ENCODE measurements at places on chromosomes 6 and 20.

- no peaks in the 10 kb centered on the region for H3K36me3 ChIP-seq
- H3K4me1 ChIP-seq = peaks cover 4% of the 10 kb centered on the region
- H3K4me3 ChIP-seq = no peak overlapping the region
- no peaks in the 10 kb centered on the region for H3K27me3 ChIP-seq
- H3K27ac ChIP-seq = no peak overlapping the region
These were observed 91.9 kb downstream of the FOXF2 start for GRCh38 chr6:1481286-1481685.

DNA sequence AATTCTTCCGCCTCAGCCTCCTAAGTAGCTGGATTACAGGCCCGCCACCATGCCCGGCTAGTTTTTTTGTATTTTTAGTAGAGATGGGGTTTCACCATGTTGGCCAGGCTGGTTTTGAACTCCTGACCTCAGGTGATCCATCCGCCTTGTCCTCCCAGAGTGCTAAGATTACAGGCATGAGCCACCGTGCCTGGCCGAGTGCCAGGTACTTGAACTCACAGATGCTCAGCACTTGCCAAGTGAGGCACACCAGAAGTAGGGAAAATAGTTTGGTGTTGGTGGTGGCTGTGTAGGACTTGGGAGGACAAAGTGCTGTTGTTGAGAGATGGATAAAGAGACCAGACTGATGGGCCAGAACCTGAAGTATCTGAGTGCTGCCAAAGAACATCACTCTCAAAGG is 40.0 kb upstream of the MBOAT1 start:
- no peak overlapping the region for H3K27ac ChIP-seq
- no peaks in the 10 kb centered on the region for H3K4me1 ChIP-seq
- no peak for DNase-seq

- H3K27me3 ChIP-seq = no peaks in the 10 kb centered on the region
- H3K4me1 ChIP-seq = no peaks in the 10 kb centered on the region
- no peak for DNase-seq
- H3K27ac ChIP-seq = no peak overlapping the region
- no peaks in the 10 kb centered on the region for H3K36me3 ChIP-seq
These were observed 110.6 kb upstream of the GLP1R start for GRCh38 chr6:38937839-38938613.

- H3K27ac ChIP-seq = no peak overlapping the region
- no peaks in the 10 kb centered on the region for H3K36me3 ChIP-seq
- no peak overlapping the region for H3K4me3 ChIP-seq
- H3K27me3 ChIP-seq = no peaks in the 10 kb centered on the region
- DNase-seq = no peak
These were observed 19.3 kb downstream of the PROKR2 start for GRCh38 chr20:5297280-5298004.

DNA sequence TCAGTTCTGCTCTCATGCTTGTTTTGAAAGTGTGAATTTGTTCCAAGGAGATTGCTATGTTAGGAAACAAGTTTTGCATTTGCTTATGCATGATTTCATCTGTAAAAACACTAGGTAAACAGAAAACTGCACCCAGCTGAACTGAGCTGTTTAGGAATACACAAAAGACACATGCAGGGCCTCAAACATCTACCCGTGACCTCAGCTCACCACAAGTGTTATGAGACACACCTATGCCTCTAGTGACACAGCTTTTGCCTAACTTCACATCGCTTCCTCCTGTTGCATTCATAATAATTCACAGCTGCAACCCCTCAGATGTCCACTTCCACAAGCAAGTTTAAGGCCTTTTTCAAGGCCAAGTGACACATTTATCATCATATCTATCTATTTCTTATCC is 98.0 kb upstream of the SLC24A3 start:
- no peak for DNase-seq
- no peaks in the 10 kb centered on the region for H3K36me3 ChIP-seq
- H3K4me1 ChIP-seq = no peaks in the 10 kb centered on the region
- no peak overlapping the region for H3K27ac ChIP-seq
- no peak overlapping the region for H3K4me3 ChIP-seq

- H3K27me3 ChIP-seq = no peaks in the 10 kb centered on the region
- no peak overlapping the region for H3K27ac ChIP-seq
- H3K4me3 ChIP-seq = no peak overlapping the region
- DNase-seq = no peak
These were observed 81.3 kb downstream of the MOXD1 start for GRCh38 chr6:132320007-132320406.

DNA sequence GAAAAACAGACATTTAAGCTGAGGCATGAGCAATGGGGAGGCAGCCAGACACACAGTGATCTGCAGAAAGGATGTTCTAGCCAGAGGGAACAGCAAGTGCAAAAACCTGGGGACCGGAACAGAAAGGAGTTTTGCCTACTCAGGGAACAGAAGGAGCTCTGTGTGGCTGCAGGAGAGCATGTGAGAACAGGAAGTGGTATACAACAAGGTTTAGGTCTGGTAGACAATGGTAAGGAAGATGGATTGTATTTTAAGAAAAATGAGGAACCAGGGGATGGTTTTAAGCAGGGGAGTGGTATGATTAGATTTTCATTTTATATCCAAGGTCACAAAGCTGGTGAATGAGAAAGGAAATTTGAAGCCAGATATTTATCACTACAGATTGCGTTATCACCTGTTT is 157.5 kb downstream of the UNC5CL start:
- no peaks in the 10 kb centered on the region for H3K4me1 ChIP-seq
- H3K36me3 ChIP-seq = no peaks in the 10 kb centered on the region

DNA sequence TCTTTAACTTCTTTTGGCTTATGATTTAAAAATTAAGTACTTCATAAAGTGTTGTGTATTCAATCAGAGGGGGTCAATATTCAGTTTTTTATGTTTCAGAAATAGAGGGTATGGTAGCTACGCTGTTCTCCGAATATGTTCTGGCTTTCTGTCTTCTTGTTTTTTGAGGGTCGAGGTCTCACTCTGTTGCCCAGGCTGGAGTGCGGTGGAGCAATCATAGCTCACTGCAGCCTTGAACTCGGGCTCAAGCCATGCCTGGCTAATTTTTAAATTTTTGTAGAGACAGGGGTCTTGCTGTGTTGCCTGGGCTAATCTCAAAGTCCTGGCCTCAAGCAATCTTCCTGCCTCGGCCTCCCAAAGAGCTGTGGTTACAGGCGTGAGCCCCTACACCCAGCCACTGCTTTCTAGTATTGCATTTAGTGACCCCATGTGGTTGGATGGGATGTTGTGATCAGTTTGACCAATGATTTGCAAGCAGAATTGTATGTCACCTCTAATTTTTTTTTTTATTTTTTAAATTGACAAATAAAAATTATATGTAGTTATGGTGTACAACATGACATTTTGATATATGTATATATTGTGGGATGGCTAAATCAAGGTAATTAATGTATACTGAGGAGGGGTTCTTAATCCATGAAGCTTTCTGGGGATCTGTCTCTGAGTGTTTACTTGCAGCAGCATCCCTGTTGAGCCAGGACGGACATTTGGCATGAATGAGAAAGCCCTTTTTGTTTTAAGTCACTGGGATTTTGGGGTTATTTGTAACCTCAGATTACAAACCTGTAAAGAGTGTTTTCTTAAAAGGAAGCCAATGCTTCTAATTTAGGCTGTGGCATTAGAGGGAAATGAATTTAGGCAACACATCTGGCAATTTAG is 38.5 kb upstream of the DEK start:
- DNase-seq = no peak
- no peaks in the 10 kb centered on the region for H3K36me3 ChIP-seq
- H3K27ac ChIP-seq = no peak overlapping the region
- H3K27me3 ChIP-seq = no peaks in the 10 kb centered on the region
- no peaks in the 10 kb centered on the region for H3K4me1 ChIP-seq

DNA sequence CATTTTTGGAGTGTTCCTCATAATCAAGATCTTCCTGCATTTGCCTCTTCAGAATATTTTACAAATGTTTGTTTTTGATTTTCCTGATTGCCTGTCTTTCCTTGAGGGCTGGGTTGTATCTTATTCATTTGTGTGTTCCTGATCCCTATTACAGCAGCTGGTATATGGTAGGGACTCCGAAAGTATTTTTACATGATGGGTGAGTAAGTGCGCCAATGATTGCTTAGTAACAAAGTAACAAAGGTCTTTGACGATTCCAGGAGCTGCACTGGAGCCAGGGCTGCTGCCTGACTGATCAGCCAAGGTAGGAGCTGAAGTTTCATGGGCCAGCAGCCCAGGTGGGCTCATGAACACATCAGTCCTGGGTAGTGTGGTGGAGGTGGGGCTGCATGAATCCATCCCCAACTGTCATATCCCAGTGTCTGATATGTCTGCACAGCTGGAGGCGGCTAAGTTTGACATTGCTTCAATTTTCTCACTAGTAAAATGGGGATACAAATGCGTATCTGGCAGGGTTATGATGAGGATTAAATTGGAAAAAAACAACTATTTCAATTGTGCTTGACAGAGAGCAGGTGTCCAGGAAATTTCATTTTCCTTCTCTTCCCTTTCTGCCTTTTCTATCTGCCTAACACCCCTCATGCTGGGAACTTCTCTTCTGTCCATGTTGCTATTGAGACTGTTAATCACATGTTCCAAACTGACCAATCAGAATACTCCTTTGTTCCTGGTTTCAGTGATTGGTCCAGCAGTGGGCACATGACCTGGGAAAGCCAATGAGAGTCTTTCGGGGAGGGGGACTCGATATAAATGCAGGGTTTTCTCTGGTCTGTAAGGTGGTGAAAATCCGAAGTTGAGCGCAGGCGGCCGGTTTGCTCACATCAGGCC is 90.7 kb downstream of the CDH26 start:
- no peaks in the 10 kb centered on the region for H3K27me3 ChIP-seq
- no peaks in the 10 kb centered on the region for H3K4me1 ChIP-seq
- H3K27ac ChIP-seq = no peak overlapping the region
- H3K4me3 ChIP-seq = no peak overlapping the region

DNA sequence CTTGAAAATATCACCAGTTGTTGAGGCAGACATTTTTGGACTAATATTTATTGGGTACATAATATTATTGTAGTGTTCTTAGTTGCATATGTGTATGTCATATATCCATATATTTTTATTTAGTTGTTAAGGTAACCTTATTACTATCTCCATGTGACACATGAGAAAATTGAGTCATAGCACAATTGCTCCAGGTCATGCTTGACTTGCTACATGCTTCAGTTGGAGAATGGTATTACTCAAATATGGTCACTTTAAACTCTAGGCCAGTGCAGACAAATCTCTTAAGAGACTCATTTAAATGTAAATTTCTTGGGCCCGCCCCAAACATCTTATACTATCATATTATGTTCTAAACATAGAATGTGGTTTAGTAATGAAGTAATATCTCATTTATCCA is 246.1 kb downstream of the RIMS1 start:
- H3K27ac ChIP-seq = no peak overlapping the region
- no peak for DNase-seq
- H3K4me3 ChIP-seq = no peak overlapping the region
- H3K27me3 ChIP-seq = no peaks in the 10 kb centered on the region
- no peaks in the 10 kb centered on the region for H3K36me3 ChIP-seq

- no peak for DNase-seq
- no peaks in the 10 kb centered on the region for H3K36me3 ChIP-seq
These were observed 245.1 kb downstream of the CDH4 start for GRCh38 chr20:61497029-61497627.

GRCh38 chr6:26216359-26216885 is 129.2 kb downstream of the HFE start:
- H3K27ac ChIP-seq = peak overlapping the region; percentile 90
- H3K27me3 ChIP-seq = no peaks in the 10 kb centered on the region
- peak overlapping the region; percentile 64 for H3K4me3 ChIP-seq
- DNase-seq = peak; percentile 89
- H3K4me1 ChIP-seq = peaks cover 11% of the 10 kb centered on the region

DNA sequence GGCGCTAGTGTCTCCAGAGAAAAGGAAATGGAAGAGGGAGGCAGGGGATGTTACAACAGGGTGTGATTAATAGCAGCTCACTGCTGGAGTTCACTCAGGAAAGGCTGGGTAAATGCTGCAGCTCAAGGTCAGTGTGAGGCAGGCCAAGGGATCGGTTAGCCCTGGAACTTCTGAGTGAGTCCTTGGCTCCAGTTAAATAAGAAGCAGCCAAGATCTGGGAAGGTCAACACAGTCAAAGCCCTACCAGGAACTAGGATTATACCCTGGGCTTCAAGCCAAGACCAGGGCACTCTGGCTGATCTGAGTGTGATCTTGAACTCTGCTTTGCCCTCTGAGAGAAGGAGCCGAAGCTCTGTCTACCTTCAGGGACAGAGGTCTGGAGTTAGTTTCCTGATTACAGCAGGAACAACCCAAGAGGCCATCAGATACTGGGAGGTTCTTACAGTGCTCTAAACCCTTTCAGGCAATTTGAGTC is 44.3 kb downstream of the TPD52L1 start:
- H3K36me3 ChIP-seq = no peaks in the 10 kb centered on the region
- peaks cover 40% of the 10 kb centered on the region for H3K4me1 ChIP-seq
- peak overlapping the region; percentile 83 for H3K27ac ChIP-seq
- H3K27me3 ChIP-seq = no peaks in the 10 kb centered on the region
- H3K4me3 ChIP-seq = no peak overlapping the region

Data from ascending aorta (tissue), 2 donors.